AG10803 (cell line): ENCODE measurements at places on chromosomes 2 and 18.

DNA sequence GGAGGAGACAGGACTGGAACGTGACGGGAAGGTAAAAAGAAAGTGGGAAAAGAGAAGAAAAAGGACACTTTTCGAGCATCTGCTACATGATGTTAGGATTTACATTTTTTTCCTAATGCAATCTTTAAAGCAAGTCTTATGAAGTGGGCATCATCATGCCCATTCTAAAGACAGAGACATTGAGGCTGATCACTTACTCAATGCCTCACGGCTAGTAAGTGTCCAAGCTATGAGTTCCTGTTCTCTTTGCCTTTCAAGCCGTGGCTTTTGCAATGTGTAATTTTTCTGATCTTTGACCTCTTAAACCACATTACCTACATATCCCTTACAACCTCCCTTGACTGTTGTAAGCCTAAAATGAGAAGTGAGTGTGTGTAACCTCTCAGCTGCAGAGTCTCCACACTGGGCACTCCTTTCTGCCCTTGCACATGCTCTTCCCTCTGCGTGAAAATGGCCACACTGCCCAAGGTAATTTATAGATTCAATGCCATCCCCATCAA is 649.2 kb downstream of the RNF144A start:
- DNase-seq, result no peak

GRCh38 chr18:42780171-42780570 is 335.3 kb downstream of the RIT2 start:
- DNase-seq, result no peak

- no peak for DNase-seq
Observed at GRCh38 chr18:3540805-3541548, 91.0 kb downstream of the TGIF1 start.

- DNase-seq, result no peak
Observed at GRCh38 chr2:43128559-43128955, 97.8 kb downstream of the ZFP36L2 start.

DNA sequence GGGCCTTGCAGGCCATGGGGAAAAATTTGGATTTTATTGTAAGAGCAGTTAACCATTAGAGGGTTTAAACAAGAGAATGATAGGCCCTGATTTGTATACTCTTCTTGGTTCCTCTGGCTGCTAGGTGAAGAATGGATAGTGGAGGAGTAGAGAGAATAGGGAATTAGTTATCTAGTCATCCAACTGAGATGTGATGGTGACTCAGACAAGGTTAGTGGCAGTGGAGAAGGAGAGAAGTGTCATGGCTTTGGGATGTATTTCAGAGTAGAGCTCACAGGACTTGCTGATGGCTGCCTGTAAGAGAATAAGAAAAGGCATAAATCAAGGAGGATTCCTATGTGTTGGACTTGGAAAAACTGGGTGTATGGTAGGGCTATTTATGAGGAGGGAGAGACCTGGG is 169.4 kb downstream of the PLCL1 start:
- no peak for DNase-seq

- no peak for DNase-seq
Observed at GRCh38 chr18:39607034-39607433, 2041.4 kb upstream of the CELF4 start.

DNA sequence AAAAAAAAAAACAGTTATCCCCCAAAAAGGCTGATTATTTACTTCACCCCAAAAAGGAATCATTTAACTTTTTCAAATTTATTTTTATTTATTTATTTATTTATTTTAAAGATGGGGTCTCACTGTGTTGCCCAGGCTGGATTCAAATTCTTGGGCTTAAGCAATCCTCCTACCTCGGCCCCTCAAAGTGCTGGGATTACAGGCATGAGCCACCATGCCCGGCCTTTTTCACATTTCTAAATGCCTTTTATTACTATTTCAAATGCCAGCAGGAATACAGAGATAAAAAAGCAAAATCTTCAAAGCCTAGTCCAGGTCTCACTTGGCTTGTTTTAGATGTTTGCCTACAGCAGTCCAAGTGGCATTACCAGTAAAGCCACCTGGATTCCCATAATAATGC is 239.1 kb downstream of the ALPK2 start:
- no peak for DNase-seq

DNA sequence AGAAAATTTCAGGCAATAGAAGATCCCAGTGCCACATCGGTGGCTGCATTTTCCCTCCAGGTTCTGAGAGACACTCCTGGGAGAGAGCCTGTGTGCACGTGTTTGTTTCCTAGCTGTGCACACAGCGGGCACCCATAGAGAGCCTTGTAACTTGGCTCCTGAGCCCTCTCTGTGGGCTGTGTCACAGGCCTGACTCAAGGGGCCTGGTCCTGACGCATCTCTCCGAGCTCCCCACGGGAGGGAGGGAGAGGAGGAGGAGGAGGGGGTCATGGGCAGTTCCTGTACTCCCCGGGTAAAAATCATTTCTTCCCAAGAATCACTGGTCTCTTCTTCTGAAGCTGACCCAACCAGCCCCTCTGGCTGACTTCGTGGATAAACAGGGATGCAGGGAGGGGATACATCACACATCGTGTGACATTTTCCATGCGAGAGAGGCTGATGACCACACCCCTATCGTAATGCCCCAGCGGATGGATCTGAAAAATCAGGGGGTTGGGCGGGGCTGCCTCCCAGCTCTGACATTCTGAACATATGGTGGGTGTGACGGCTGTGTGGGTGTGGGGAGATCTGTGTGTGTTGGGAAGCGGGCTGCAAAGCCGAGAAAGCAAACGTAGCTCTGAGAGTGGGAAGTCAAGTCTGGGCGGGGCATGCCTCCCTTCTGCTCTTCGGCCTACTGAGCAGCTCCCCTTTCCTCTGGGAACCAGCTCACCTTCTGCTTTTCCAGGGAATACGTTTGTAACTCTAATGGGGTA is 308.3 kb upstream of the HS6ST1 start:
- no peak for DNase-seq

DNA sequence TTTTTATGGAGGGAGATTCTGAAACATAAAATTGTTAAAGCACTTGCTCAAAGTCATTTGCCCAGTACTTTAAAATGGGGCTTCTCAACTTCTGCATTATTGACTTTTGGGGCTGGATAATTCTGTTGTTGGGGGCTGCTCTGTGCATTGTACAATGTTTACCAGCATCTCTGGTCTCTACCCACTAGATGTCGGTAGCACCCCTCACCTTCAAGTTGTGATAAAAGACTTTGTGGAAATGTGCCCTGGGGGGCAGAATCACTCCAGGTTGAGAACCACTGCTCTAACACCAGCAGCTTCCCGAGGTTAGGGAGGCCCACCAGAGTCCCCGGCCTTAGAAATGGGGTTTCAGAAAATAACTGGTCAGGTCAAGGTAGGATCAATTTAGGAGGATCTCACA is 26.8 kb upstream of the CUL3 start:
- no peak for DNase-seq

- DNase-seq, result no peak
Observed at GRCh38 chr18:80041424-80041823, 7.2 kb downstream of the RBFA start.

GRCh38 chr2:230713331-230714135 is 891 bp downstream of the CAB39 start:
- DNase-seq, result peak; percentile 28

DNA sequence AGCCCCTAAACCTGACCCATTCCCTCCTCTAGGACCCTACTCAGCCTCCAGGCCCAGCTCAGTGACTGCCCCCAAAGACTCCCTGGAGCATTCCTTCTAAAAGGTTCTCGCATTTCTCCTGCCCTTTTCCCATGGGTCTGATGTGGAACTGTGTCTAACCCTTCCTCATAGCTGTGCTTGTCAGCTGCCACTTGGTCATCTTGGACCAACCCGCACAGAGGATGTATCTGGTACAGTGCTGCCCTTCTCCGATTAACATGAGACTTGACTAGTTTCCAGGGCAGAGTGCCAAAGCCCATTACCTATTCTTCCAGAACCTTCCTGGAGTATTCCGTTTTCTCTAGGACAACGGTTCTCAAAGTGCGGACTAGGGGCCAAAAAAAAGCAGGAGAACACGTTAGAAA is 518 bp upstream of the NFU1 start:
- DNase-seq, result no peak

GRCh38 chr18:13878857-13879256 is 36.5 kb downstream of the MC2R start:
- no peak for DNase-seq

- no peak for DNase-seq
Observed at GRCh38 chr2:73290049-73290839, 3.1 kb downstream of the EGR4 start.

DNA sequence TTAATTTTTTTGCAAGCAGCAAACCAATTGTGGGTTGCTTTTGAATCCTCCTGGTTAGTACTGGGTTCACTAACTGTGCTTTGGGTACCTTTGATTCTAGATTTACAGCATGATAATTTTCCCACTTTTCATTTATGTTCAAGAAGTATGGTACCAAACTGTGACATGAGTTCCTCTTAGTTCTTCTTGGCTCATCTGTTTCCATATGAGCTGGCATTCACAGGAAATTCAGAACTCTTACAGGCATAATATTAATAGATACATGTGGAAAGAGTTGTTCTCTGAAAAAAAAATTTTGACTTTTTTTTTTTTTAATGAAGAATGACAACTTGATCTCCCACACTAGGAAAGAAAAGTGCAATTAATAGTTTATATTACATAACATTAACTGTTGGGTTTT is 59.4 kb downstream of the FMNL2 start:
- no peak for DNase-seq

DNA sequence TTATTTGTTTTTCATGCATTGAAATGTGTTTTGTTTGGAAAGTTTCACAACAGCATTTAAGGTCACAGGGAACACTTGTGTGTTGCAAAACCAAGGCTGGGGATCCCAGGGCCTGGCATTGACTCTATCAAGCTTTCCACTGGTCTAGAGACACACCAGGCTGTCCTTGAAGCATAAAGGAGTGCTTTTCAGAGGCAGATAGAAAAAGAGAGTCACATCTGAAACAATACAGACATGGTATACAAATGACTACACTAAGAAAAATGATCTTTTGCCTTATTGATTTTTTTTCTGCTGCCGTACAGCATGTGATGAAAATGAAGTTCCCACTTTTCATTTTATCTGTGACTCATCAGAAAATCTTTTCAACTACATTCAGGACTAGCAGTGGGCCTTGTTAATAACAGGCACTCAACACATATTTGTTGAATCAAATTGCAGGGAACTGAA is 61.9 kb upstream of the ZCCHC2 start:
- peak; percentile 6 for DNase-seq

DNA sequence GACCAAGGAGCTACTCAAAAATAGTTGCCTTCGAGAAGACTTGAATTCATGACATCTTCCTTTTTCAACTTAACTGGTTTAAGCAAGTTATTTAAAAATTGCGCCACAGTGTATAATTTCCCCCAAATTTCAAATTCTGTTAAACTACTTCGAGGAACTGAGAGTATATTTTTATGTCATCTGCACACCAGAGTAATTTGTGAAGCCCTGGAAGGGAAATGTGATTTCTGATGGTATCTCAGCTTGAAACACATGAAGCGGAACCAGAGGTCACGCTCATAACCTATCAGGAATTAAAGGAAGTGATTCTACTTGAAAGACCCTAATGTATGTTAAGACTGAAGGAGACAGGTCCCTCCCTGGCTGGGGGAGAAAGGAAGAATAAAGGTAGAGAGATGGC is 33.9 kb upstream of the DARS1 start:
- no peak for DNase-seq

DNA sequence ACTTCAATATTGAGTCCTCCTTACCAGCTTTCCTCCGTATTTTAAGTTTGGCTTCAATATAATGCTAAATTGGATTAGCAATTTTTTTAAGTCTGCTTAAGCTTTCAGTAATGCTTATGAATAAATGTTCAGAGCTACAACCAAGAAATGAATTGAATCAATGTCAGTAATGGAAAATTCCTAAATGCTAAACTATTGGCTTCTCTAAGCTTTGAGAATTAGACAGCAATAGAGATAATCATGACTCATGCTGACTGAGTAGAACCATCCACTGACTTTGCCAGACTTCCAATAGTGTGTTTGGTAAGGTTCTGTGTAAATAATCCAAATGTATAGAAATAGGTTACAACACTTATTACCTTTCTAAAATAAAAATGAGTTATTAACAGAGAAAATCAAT is 8.9 kb upstream of the PDE1A start:
- DNase-seq, result peak; percentile 6

DNA sequence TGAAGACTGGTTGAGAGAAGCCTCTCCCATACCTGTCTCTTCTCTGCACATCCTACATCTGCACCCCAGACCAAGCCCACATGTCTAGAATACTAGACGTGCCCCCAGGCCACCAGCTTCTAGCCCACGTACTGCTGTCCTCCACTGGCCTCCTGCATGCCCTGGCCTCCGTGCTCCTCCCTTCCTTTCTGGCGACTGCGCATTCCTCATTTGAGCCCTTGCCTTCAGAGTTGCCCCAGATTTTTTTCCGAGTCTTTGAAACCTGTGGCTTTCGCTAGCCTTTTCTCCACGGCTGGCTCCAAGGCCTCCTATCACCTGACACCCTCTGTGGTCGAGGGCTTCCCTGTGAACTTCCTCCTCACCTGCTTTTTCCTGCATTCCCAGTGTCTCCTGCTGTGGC is 11.2 kb downstream of the RNF144A start:
- DNase-seq, result no peak

DNA sequence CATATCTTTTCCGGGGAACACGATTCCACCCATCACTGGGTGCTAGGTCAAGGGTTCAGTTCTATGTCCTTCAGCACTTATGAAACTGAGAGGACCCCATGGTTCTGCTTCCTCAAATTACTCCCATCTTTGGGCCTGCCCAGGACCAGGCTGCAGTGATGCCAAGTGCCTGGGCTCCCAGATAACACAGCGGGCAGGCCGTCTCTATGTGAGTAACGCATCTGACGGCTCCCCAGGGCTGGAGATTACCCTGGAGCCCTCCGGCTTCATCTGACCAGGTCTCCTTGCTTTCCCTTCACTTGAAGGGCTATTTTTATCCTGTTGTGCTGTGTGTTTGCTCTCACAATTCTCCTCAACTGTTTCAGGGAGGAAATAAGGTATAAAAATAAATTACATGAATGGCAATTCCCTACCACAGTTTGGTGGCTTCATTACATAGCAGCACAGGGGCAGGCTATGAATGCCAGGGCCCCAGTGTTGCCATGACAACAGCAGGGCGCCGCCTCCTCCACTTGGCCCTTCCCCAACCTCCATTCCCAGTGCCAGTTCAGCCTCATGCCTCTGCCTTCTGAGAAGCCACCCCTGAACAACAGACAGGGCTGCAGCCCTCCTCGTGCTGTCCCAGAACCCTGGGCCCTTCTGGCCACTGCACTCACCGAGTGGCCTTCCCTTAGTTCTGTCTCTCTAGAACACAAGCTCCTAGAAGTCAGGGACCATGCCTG is 25.4 kb upstream of the TMEM131 start:
- no peak for DNase-seq

GRCh38 chr18:67467188-67467587 is 49.3 kb downstream of the DSEL start:
- DNase-seq, result no peak
